ENCODE measurements at places on chromosomes 7 and 10. TPM values are rescaled to one million over a fixed set of nuclear protein-coding genes. Genes with fewer than 3 reads are reported as not detected.

Gene ELFN1
- total RNA-seq: 11.3 TPM

Gene CDH23
- 8.1 TPM for total RNA-seq

Gene TSPAN13
- 111 TPM for total RNA-seq

Gene PON3
- 0.92 TPM for total RNA-seq

Gene TMEM213
- total RNA-seq: not detected

Gene ZNF438
- 4.2 TPM for total RNA-seq

Gene ACBD7
- 54.2 TPM for total RNA-seq

Gene PLAC9
- total RNA-seq: 1.4 TPM

Gene PRRT4
- 7.2 TPM for total RNA-seq

Gene PSD
- total RNA-seq: 108 TPM

Gene RPP38
- 10.1 TPM for total RNA-seq

Gene PDZD7
- 7.2 TPM for total RNA-seq

Gene HMX2
- 0.92 TPM for total RNA-seq

Gene ASIC3
- total RNA-seq: 1.4 TPM
